NCI-H69 (cell line): ENCODE measurements at places on chromosomes 11 and 22.
A peak's percentile ranks its signal among the peaks of the same experiment; 100 is the strongest.

- no peak for DNase-seq
Measured at GRCh38 chr11:2512431-2513407, 67.9 kb downstream of the KCNQ1 start.

DNA sequence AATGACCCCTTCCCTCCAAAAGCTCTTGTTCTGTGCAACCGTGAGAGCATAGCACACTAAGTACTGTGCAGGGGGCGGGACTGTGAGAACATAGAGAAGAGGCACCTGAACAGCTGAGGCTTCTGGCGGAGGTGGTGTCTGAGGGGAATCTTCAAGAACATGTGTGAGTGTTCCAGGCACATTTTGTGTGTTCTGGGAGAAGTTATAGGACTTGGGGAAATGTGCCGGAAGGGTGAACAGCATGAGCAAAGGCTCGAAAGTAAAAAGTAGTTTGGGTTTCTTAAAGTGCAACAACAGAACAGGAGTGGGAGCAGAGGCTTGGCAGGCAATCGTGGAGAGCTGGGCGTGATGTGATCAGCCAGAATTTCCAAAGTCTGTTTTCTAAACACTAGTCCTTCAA is 12.4 kb upstream of the SYN3 start:
- DNase-seq, result peak; percentile 75

DNA sequence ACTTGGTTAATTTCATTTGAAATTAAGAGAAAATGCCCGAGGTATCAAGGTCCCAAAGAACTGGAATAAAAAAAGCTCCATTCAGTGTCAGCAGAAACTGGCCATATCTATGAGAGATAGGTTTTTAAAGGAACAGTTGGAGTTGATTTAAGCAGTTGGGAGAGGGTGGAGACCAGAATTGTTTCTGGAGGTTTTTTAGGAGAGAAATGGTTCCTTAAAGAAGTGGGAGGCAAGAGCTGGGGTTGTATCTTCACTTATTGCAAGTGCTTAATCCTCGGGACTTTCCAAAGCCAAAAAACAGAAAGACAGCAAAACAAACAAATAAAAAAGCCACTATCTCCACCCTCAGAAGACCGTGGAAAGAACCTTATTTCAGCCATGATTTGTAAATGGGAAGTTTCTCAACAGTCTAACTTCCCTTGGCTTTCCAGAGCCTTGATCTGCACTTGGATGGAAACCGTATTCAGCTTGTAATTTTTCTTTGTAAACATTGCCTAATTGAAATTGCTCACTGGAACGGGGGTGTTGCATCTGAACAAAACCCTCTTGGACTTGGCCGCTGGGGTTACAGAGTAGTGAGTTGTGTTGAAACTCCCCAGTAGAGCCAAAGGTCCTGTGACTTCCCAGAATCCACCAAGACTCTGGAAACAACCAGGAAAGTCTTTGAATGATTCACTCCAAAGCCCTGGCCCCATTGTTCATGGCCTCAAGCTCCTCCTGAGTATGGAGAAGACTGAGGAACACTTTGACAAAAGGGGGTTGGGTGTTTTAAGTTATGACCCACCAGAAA is 115.6 kb downstream of the SLC1A2 start:
- no peak for DNase-seq

GRCh38 chr22:31603574-31603973 is 58.4 kb downstream of the PISD start:
- DNase-seq, result no peak

DNA sequence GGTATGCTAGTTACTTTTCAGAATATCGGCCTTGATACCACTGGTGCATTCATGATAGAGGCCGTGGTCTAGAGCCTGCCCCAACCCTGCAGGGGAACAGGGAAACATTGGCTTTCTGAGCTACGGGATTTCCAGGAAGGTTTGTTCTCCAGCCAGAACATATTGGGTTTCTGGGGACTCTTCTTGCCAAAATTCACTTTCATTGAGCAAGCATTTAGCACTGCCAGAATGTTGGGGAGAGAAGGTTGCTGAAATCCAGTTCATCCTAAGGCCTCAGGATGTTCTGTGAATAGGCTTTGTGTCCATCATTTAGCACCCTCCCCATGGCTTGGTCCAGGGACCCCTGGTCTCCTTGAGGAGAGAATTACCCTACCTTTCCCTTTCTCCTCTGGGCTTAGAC is 36.7 kb downstream of the DRG1 start:
- no peak for DNase-seq

DNA sequence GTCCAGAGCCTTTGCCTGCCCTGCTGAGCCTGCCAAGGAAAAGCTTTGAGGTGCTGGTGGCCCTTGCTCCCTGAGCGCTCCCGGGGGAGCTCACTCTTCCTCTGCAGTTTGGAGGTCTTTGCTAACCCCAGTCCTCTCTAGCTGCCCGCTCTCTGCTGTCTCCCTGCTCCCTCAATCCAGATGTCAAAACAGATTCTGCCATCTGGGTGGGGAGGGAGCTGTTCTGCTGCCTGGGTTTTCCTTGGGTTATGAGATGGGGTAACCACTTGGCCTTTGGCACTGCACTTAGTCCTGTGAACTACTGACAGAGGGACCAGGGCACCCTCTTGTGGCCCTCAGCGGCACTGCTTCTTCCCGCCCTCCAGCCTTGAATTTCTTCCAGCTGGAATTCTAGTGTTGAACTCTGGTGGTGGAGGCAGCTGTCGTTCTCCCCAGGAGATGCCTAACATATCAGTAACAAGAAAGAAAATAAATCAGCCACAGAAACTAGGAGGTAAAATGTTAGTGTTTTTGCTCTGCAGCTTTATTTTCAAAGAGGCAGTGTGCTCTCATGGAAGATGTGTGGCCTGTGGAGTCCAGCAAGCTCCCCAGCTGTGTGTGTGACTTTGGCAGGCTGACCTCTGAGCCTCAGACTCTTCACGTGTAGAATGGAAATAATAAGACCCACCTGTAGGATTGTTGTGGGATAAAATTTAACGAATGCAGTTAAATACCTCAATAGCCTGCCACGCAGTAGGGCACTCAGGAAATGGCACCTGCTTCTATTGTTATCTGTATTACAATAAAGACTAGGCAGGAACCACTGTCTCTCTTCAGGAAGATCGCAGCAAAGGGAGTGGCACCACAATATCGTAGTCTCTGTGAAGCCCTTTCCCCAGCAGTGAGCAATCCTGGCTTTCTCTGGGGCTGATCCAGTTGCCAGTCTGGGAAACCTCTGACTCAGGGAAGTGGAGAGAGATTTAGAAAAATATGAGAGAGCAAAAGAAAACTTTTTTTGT is 23.4 kb downstream of the ARFGAP2 start:
- DNase-seq, result peak; percentile 92

- no peak for DNase-seq
Measured at GRCh38 chr11:79087961-79088318, 352.9 kb downstream of the TENM4 start.
